ENCODE measurements at places on chromosomes 12 and 14. TPM values are rescaled to one million over a fixed set of nuclear protein-coding genes. Genes with fewer than 3 reads are reported as not detected.

Gene OTUB2
- total RNA-seq, result 0.23 TPM

Gene IL23A
- 3.2 TPM for total RNA-seq

Gene RNASE3
- total RNA-seq, result 2.7 TPM

DNA sequence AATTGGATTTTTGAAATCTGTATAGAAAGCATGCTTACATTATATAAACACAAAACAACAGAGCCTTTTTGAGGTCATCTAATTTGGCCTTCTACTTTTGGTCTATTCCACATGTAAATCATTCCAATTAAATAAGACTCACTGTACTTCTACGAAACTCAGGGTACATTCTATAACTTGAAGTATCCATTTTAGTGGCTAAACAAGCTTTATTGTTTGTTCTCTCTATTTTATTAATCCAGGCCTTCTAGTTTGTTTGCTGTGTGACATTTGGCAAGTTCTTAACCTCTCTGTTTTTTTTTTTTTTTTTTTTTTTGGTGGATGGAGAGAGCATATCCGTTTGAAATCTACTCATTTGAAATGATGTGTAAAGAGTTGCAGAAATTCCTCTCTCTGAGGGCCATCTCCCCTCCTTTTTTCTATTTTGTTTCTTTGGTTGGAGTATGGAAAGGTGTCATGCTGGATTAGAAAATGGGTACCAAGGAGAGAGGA is 58.1 kb upstream of the C12orf71 start:
- DNase-seq, result no peak

DNA sequence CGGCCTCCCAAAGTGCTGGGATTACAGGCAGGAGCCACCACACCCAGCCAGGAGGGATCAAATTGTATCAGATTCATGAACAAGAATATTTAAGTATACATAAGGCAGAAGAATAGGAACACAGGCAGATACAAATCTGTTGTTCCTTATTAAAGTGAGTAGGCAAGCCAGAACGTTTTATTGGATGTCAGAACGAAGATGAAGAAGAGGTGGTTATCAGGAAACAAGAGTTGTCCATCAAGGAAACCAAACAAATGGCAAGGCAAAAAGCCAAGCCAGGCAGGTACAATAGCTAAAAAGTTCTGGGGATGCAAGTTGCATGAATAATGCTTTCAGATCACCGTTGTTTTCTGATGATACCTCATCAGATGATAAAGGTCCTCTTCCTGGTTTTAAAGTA is 31.1 kb upstream of the BAZ1A start:
- no peak for DNase-seq

- DNase-seq, result no peak
Measured at GRCh38 chr12:71999795-72000194, 61.1 kb downstream of the TPH2 start.

DNA sequence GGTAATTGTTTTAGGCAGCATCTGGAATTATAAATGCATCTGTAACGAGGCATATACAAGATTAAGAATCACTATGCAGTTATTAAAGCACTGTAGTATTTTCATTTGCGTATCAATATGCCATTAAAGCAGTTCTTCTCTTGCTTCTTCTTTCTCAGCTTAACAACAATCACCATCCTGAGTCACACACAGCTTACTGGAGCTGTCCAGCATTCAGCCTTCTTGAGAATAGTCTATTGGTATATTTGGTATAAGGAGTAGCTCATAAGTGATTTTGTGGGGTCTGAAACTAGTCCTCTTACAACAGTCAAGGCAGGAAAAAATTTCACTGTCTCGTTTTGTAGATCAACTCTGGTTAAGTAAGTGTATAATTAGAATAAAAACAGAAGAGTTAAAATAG is 523.0 kb upstream of the FOXG1 start:
- DNase-seq, result no peak

DNA sequence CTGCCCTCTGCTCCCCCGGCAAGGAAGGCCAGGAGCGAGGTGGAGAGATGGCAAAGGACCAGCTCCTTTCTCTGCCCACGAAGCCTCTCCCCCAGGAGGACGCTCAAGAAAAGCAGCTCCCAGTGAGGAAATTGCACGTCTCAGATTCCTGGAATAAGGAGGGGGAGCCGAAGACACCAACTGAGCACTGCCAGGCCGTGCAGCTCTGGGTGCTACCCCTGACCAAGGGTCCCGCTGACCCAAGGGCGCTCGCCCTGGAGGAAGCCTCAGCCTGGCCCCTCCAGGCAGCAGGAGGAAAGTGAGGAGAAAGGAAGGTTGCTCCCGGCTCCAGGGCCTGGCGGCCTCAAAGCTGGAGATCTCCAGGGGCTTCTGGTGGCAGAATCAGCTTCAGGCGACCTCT is 174.1 kb upstream of the SFSWAP start:
- no peak for DNase-seq

GRCh38 chr12:116642106-116642505 is 82.9 kb downstream of the MAP1LC3B2 start:
- DNase-seq, result no peak

GRCh38 chr12:59472273-59472672 is 123.6 kb upstream of the SLC16A7 start:
- no peak for DNase-seq

GRCh38 chr12:126182619-126183236 is 1117.5 kb downstream of the AACS start:
- DNase-seq, result no peak

- DNase-seq, result no peak
Measured at GRCh38 chr12:110619534-110619953, 5.6 kb downstream of the TCTN1 start.

DNA sequence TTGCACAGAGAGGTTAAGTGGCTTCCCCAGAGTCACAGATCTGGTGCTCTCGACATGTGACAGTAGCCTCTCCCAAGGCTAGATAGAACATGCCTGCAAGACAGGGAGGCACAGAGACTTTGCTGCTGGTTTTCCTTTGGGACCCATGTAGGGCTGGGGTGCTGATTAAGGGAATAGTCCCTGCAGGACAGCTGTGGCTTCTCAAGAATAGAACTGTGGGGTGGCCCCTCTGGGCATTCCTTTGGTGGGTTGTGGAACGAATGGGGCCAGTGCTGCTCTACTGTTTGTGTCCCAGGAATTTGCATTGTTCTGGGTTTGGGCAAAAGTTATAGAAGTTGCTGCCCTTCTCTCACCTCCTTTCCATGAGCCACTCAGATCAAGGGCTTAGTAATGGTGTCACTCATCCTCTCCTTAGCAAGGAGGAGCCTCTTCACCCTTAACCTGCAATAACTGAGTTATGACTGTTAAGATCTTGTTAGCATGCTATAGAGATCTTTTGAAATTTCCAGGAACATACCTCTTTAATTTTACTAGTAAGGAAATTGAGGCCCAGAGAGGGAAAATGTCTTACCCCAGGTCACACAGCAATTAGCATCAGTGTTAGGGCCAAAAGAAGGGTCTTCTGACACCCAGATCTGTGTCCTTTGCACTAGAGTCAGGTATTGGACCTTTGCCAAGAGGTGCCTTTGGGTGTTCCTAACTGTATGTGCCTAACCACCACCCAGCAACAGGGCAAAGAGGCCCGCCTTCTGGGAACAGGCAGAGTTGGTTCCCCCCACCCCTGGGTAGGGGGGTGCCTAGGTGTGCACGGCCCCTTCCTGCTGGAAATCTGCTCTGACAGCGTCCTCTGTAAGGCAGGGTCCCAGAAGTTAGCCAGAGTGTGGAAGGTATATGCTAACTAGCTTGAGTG is 31.4 kb downstream of the CD9 start:
- no peak for DNase-seq

DNA sequence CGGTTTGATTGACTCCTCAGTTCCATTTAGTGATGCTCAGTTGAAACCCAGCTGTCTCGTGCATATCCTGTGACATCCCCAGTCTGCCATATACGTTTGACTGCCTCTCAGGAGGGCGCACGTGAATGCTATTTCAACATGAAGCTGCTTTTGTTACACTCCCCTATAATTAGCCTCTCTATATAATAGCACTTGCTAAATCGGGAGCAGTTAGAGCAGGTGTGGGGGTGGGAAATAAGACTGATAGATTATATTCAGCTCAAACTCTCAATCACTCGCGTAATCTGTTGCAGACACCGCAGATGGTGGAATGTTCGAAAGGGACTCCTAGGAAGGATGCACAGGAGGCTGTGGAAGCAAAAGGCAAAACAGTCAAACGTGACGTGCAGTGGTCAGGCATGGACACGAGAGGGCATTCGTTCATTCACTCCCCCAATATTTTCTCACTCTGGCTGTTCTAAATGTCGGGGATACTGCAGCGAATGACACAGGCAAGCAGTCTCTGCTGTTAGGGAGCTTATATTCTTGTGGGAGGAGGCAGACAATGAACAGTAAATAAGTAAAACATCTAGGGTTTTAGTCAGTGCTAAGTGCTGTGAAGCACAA is 29.8 kb downstream of the KCNA1 start:
- no peak for DNase-seq

DNA sequence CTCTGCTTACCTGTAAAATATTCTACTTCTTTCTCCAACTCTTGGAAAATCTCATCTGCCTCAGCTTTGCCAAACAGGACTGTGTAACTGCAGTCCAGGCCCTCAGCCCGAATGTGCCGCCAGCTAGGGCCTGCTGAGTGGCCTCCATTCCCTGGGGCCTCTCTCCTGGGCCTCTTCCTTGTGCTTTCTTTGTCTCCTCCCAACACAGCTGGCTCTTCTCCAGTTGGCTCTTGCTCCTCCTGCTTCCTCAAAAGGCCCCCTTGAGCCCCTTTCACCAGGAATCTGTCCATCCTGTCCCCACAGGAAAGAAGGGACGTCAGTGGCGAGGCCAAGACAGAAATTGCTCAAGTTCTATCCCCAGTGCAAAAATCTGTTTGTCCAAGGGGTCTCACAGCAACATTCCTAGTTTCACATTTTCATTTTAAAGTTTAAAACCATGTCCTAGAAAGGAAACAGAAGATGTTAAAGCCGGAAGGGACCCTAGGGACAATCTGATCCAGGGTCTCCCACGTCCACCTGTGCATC is 713 bp downstream of the ALKBH2 start:
- no peak for DNase-seq
